Heart left ventricle (tissue), 16 donors: ENCODE measurements at places on chromosomes 1 and 21. TPM values are rescaled to one million over a fixed set of nuclear protein-coding genes. Genes with fewer than 3 reads are reported as not detected.

Gene CLCA1
- polyA plus RNA-seq = not detected

Gene USH2A
- 0.99 TPM for polyA plus RNA-seq

DNA sequence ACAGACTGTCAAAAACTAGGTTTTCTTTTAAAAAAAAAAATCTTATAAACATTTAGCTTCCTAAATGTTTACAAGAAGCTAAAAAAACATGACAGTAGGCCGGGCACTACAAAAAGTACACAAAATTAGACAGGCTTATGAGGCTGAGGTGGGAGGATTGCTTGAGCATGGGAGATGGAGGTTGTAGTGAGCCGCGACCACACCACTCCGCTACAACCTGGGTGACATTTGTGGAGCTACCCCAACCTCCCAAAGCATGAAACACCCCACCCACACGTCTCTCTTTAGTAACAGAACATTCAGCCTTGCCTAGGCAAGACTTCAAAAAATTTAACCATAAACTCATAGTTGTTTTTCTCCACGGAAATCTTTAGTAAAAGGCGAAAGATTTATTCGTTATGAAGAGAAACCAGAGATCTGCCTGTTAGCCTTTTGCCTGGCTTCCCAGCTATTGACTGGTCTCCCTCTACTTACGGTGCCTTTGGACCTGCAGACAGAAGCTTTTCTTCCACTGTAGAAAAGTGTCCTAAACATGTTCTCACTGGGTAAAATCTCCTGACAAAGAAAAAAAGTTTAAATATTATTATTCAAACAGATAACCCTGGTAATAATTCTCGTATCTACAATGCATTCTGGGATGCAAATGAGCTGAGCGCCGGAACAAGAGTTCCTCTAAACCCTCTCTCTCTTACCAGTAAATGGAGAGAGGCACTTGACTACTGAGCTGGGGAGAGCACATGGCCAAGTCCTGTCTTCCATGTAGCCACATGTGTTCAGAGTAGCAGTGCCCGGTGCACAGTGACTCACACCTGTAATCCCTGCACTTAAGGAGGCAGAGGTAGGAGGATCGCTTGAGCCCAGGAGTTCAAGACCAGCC is 9.2 kb downstream of the RNU5D-1 start:
- DNase-seq = no peak

DNA sequence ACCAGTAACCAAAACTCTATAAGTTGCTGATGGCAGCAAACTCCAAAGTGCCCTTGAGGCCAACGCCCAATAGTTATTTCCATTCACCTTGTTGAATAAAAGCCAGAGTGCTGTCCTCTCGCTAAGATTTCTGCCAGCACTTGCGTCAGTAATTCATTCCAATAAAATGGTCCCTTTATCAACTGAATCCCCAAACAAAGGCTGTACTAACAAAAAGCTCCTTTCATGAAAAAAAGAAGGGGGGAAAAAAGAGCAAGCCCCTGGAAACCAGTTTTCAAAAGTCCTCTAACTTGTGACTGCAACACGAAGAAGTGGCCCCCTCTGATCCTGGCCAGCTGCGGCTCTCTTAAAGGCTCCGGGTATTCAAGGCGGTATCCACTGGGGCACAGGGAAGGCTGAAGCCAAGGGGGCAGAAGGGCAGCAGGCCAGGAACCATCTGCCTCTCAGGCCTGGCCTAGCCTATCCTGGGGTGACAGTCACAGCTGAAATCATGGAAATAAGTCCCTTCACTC is 55.8 kb upstream of the ZNF326 start:
- DNase-seq = no peak

Gene COL9A2
- polyA plus RNA-seq = 0.91 TPM

Gene INAVA
- polyA plus RNA-seq = 0.07 TPM

Gene PRDM16
- polyA plus RNA-seq = 13.1 TPM

Gene OR2T29
- polyA plus RNA-seq = not detected

- no peak for DNase-seq
Observed at GRCh38 chr1:217899614-217900013, 268.5 kb downstream of the SPATA17 start.

DNA sequence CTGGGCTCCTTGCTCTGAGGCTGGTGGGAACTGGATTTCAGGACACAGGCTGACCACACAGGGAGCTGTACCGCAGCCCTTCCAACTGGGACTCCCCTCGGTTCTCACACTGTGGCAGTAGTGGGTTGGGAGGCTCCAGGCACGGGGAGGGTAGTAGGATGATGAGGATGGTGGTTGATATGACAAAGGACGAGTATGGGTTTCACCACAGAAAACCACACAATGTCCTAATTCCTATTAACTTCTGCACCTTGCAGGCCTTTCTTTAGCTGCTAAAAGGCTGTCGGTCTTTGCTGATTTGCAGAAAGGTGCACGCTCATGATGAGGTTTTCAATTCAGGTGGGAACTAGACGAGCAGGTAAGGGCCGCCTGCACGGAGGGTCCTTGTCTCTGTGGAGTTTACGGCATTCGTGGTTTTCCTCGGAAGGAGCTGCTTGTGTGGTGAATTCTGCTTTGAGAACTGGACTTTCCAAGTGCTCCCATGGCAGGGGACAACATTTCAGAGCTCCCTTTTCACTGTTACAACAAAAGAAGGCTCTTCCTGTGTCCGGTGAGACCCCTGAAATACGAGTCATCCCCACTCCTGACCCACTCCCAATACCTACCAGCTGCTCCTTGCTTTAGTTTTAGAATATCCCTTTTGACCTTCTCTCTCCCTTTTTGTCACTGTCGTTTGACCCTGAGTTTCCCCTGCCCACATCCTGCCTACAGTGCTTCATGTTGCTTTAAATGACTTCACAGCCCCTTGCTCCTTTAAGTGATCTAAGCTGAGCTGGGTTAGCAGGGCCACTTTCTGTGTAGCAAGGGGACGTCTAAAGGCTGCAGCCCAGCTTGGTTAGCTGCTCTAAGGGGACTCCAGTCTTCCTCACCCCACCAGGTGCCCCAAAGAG is 125.1 kb downstream of the MRPS6 start:
- DNase-seq = no peak

DNA sequence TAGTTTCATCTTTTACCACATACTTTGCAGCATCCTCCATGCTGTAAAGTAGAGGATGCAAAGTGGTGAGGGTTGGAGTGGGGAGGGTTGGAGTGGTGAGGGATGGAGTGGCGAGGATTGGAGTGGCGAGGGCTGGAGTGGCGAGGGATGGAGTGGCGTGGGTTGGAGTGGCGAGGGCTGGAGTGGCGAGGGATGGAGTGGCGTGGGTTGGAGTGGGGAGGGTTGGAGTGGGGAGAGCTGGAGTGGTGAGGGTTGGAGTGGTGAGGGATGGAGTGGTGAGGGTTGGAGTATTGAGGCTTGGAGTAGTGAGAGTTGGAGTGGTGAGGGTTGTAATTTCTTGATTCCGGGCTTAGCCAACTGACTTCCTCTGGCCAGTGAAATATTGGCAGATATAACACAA is 618.3 kb downstream of the MRPL39 start:
- no peak for DNase-seq

Gene MMEL1
- 1.1 TPM for polyA plus RNA-seq

Gene OPN3
- polyA plus RNA-seq = 10.5 TPM

DNA sequence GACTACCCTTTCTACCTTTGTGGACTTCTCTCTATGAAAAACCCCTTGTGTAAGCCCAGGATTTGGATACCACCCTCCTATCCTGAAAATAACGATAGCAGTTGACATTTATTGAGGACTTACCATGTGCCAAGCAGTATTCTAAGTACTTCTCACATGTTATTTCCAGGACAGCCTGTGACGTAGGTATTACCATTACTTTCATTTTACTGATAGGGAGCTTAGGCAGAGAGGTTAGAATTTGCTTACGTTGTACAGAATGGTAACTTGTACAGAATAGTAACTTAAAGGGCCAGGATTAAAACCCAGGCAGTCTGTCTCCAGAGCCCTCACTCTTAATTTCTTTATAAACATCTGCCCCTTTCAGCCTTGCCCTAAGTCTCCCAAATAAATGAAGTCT is 138.3 kb downstream of the NTMT2 start:
- no peak for DNase-seq

DNA sequence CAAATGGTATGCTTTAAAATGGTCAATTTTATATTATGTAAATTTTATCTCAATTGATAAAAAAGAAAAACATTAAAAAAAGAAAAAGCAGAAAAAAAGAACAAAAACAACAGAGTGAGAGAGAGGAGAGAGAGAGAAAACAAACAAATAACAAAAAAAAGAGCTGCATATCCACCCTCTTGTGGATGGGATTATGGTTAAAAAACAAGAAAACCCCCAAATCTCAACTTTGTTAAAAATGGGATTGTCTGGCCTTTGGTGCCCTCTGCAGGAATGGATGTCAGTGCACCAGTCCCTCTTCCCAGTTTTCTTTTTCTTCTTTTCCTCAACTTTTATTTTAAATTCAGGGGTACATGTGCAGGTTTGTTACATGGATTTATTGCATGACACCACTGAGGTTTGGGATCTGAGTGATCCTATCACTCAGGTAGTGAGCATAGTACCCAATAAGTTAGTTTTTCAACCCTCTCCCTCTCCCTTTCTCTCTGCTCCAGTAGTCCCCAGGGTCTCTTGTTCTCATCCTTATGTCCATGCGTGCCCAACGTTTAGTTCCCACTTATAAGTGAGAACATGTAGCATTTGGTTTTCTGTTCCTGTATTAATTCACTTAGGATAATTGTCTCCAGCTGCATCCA is 28.1 kb downstream of the RNF187 start:
- no peak for DNase-seq

Gene IL20
- not detected for polyA plus RNA-seq

GRCh38 chr1:4726620-4727341 is 72.4 kb downstream of the AJAP1 start:
- DNase-seq = no peak

DNA sequence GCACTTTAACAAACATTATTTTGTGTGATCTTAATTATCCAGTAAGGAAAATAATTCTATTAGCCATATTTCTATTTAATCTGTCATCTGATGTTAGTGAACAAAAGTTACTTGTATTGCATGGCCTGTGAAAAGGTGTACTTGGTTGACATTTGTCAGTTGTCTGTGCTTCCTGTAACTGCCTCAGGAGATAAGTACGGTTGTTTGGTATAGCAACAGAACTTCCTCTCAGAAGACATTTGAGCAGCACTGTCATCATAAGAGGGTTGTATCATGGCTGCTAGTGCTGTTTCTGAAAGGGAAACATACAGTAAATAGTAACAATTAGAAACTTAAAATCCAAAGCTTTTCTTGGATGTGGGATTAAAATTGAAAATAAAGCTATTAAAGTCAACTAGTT is 3.4 kb downstream of the BLZF1 start:
- DNase-seq = no peak

GRCh38 chr1:43668956-43669355 is 19.0 kb downstream of the KDM4A start:
- DNase-seq = no peak

DNA sequence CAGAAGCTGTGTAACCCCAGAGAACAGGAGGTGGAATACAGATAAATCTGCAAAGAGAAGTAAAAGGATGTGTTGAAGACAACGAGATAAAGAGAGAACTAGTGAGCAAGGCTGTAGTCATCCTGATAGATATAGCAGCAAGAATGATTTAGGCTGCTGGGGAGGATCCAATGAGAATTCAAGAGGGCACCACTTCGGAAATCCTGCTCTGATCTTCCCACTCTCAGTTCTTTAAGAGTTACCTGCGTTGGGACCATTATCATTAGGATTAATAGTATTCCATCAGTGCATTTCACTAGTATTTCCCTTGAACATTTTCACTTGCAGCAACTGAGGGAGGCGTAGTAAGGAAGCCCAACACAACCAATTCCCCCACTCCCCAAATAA is at the start of gene BRINP3:
TSS of gene BRINP3 (minus strand) at position 103 of the 387 bp plus-strand sequence.
- DNase-seq = no peak

Gene BSND
- not detected for polyA plus RNA-seq

GRCh38 chr1:198595765-198596164 is 43.1 kb upstream of the PTPRC start:
- DNase-seq = no peak
